ENCODE measurements at places on chromosomes 2 and 18. TPM values are rescaled to one million over a fixed set of nuclear protein-coding genes. Genes with fewer than 3 reads are reported as not detected.

The SLC5A7 gene
- total RNA-seq, result not detected

DNA sequence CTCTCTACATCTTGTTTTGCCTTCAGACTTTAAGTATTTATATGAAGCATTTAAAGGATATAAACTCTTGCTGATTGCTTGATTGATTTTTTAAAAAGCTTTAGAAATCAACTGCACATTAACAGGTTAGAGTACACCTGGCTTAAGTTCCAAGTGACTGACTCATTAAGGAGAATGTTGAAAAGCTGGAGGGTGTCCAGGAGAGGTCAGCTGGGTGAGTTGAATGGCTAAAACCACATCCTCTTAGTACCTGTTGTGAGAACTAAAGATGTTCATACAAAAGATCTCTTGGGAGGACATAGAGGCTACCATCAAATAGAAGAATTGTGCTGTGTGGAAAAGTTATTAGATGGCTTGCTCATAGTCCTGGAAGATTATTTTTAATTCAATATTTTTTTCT is 206.8 kb downstream of the TXNL1 start:
- DNase-seq, result no peak
- H3K4me1 ChIP-seq, result no peaks in the 10 kb centered on the region
- H3K4me3 ChIP-seq, result no peak overlapping the region
- H3K36me3 ChIP-seq, result no peaks in the 10 kb centered on the region

DNA sequence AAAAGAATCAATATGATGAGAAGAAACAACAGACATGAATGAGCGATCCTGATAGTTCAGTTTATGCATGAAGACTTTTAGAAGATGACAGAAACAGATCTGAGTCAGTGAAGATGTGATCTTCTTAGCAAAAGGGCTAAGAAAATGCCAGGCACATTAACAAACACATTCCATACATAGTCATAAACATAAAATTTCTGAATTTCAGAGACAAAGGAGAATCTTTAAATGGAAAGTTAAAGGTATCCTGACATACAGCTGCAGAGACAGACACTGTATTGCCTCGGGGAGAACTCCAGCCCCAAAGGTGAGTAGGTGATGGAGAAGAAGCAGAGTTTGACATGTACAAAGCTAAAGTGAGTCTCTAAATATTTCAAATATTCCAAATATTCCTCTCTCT is 40.6 kb upstream of the FN1 start:
- no peak overlapping the region for H3K4me3 ChIP-seq
- H3K36me3 ChIP-seq, result no peaks in the 10 kb centered on the region
- no peaks in the 10 kb centered on the region for H3K27me3 ChIP-seq
- no peak for DNase-seq
- peaks cover 26% of the 10 kb centered on the region for H3K4me1 ChIP-seq

The CROCC2 gene
- not detected for total RNA-seq

The ACTG2 gene
- 0.13 TPM for total RNA-seq

- peak; percentile 67 for DNase-seq
- H3K4me3 ChIP-seq, result no peak overlapping the region
- no peak overlapping the region for H3K27ac ChIP-seq
- no peaks in the 10 kb centered on the region for H3K36me3 ChIP-seq
Observed at GRCh38 chr2:46876741-46877384, 38.7 kb downstream of the MCFD2 start.

The BCL11A gene
- total RNA-seq, result not detected

The TRABD2A gene
- total RNA-seq, result 0.36 TPM

- no peak overlapping the region for H3K27ac ChIP-seq
- DNase-seq, result no peak
- no peaks in the 10 kb centered on the region for H3K27me3 ChIP-seq
- H3K4me1 ChIP-seq, result peaks cover 23% of the 10 kb centered on the region
- no peaks in the 10 kb centered on the region for H3K36me3 ChIP-seq
Observed at GRCh38 chr2:189502714-189503113, 61.4 kb downstream of the WDR75 start.

DNA sequence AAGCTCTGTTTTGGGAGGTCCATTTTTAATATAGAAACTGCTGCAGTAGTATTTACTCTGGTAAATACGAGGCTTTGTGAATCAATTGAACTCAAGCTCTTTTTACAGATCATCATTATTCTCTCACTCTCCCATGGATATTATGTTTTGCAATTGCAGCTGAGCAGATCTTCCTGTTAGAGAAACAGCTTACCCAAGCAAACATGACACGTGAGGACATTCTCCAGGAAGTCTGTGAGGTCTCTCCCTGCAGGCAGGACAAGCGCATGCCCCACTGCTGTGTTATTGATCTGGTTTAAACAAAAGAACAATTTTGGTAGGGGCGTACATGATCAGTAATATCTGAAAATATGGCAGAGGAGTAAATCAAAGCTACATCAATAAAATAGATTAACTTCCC is 72.1 kb downstream of the COL6A3 start:
- no peaks in the 10 kb centered on the region for H3K4me1 ChIP-seq
- H3K27ac ChIP-seq, result no peak overlapping the region
- DNase-seq, result no peak
- peaks cover 1% of the 10 kb centered on the region for H3K27me3 ChIP-seq

The CD28 gene
- total RNA-seq, result not detected

GRCh38 chr2:242020196-242021004 is 150.9 kb downstream of the RTP5 start:
- H3K4me3 ChIP-seq, result no peak overlapping the region
- H3K4me1 ChIP-seq, result peaks cover 41% of the 10 kb centered on the region
- H3K27me3 ChIP-seq, result peaks cover 3% of the 10 kb centered on the region

The RANBP2 gene
- 87.0 TPM for total RNA-seq

DNA sequence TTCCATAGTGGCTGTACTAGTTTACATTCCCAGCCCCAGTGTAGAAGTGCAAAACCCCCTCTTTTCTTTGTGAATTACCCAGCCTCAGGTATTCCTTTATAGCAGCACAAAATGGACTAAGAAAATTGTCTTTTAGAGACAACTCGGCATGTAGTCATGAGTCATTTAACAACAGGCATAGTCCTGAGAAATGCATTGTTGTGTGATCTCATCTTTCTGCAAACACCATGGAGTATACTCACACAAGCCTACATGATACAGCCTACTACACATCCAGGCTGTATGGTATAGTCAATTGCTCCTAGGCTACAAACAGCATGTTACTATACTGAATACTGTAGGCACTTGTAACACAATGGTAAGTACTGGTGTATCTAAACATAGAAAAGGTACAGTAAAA is 44.4 kb upstream of the MBP start:
- no peak for DNase-seq
- no peaks in the 10 kb centered on the region for H3K27me3 ChIP-seq
- no peaks in the 10 kb centered on the region for H3K36me3 ChIP-seq
- H3K4me3 ChIP-seq, result no peak overlapping the region
- H3K27ac ChIP-seq, result no peak overlapping the region

The LINC00305 gene
- total RNA-seq, result not detected

The KLHL41 gene
- 0.31 TPM for total RNA-seq

The CFAP65 gene
- total RNA-seq, result not detected

The INO80C gene
- 8.2 TPM for total RNA-seq

DNA sequence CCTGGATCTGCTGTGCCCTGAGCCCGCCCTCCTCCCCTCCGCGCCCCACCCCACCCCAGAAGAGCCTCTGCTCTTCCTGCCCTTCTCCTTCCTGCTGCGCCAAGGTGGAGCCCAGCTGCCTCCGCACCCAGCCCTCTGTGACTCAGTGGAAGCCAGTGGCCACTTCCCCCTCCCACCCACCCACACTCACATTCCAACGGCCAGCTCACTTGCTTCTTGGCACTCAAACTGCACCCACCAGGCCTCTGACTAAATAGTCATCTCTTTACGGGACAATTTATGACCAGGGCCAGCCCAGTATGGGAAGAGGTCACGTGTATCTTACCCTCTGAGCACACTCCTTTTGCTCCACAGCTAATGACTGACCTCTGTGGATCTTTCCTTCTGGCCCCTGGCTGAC is 150.4 kb upstream of the SLC1A4 start:
- H3K4me1 ChIP-seq, result peaks cover 55% of the 10 kb centered on the region
- H3K4me3 ChIP-seq, result no peak overlapping the region

The ABCB11 gene
- not detected for total RNA-seq

GRCh38 chr2:12068796-12069538 is 322.5 kb downstream of the LPIN1 start:
- H3K36me3 ChIP-seq, result no peaks in the 10 kb centered on the region
- no peak overlapping the region for H3K27ac ChIP-seq
- no peak overlapping the region for H3K4me3 ChIP-seq
- no peak for DNase-seq
- no peaks in the 10 kb centered on the region for H3K4me1 ChIP-seq

The APLF gene
- 2.2 TPM for total RNA-seq

DNA sequence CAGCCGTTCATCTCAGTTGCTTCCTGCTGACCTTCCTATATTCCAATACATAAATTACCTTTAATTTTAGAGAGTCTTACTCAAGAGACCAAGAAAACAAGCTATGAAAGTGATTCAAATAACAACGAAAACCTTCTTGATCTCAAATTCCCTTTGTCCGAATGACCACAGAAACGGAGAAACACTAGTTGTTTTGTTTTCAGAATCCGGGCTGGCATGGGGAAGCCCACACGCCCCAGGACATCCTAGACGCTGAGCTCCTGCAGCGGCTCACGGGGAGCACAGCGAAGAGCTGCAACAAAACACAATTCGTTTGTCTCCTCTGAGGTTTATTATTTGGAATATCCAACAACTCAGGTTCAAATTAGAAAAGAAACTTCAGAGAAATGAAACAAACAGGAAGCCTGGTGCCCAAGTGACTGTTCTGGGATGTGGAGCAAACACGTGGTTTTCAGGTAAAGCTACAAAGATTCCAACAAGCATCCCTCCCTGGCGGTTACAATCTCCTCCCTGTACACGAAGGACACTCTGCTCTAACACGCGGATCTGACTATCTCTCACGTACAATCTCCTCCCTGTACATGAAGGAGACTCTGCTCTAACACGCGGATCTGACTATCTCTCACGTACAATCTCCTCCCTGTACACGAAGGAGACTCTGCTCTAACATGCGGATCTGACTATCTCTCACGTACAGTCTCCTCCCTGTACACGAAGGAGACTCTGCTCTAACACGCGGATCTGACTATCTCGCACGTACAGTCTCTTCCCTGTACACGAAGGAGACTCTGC is 237.5 kb downstream of the TWIST2 start:
- H3K27ac ChIP-seq, result no peak overlapping the region
- peaks cover 18% of the 10 kb centered on the region for H3K36me3 ChIP-seq
- DNase-seq, result no peak
- H3K27me3 ChIP-seq, result no peaks in the 10 kb centered on the region

- DNase-seq, result no peak
- H3K27ac ChIP-seq, result no peak overlapping the region
- no peak overlapping the region for H3K4me3 ChIP-seq
- no peaks in the 10 kb centered on the region for H3K36me3 ChIP-seq
- H3K4me1 ChIP-seq, result peaks cover 2% of the 10 kb centered on the region
- H3K27me3 ChIP-seq, result no peaks in the 10 kb centered on the region
Observed at GRCh38 chr2:3241971-3242746, 135.5 kb downstream of the EIPR1 start.

DNA sequence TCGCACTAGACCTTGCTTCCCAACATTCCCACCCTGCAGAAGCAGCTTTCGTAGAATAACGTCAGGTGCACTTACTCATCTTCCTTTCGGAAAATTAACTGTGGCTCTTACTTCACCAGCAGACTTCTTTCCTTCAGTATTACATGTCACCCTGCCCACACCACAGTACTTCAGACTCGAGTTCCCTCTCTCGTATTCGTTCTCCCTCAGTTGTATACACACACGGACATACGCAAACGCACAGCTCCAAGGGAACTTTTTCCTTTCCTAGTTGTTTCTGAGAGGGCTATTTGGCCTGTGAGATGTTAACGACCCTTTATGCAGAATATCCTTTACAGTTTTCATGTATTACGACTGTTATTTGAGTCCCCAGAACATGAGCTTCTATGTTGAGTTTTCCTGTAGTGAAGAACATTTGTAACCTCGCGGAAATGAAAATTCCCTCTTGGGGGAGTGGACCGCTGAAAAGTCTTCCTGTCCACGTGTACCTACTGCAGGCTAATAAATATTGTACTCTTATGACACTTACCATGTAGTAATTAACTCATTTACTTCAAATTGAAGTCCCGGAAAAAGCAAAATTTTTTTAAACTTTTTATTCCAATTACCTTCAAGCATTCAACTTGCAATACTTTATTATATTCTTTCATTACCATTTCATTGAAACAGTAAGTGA is 908 bp downstream of the ERLEC1 start:
- peak; percentile 30 for DNase-seq
- H3K4me1 ChIP-seq, result peaks cover 48% of the 10 kb centered on the region
- H3K4me3 ChIP-seq, result peak overlapping the region; percentile 72
- H3K27ac ChIP-seq, result peak overlapping the region; percentile 83
- no peaks in the 10 kb centered on the region for H3K36me3 ChIP-seq
- no peaks in the 10 kb centered on the region for H3K27me3 ChIP-seq

The POMC gene
- not detected for total RNA-seq

GRCh38 chr2:43898838-43899346 is 60.1 kb downstream of the ABCG8 start:
- peaks cover 20% of the 10 kb centered on the region for H3K36me3 ChIP-seq
- no peaks in the 10 kb centered on the region for H3K4me1 ChIP-seq
- H3K27ac ChIP-seq, result no peak overlapping the region
- H3K27me3 ChIP-seq, result no peaks in the 10 kb centered on the region

GRCh38 chr2:107621186-107622165 is 205.2 kb upstream of the RGPD4 start:
- H3K27me3 ChIP-seq, result no peaks in the 10 kb centered on the region
- H3K4me1 ChIP-seq, result no peaks in the 10 kb centered on the region
- no peak for DNase-seq
- H3K36me3 ChIP-seq, result no peaks in the 10 kb centered on the region

DNA sequence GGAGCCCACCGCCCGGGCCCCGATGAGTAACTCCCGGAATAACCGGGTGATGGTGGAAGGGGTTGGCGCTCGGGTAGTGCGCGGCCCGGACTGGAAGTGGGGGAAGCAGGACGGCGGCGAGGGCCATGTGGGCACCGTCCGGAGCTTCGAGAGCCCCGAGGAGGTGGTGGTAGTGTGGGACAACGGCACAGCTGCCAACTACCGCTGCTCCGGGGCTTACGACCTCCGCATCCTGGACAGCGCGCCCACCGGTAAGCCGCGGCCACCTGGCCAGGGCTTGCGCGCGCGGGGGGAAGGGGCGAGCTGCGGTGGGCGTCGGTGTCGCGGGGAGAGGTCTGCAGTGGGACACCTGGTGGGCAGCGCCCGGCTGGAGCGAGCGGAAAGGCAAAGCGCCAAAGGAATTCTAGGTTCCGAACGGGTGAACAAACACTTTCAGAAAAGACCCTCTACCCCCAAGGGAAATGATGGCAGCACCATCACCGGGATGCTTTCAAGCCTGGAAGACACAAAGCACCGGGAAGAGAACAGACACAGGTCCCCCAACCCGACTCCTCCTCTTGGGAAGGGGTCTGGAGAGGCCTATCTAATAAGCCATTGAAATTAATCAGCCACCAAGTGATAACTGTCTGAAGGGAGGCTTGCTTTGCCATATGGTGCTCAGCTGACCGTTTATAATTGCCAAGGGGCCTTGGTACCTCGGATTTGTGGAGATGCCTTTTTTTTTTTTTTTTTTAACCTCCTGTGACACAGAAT is 1.1 kb downstream of the MIB1 start:
- H3K36me3 ChIP-seq, result no peaks in the 10 kb centered on the region
- peak overlapping the region; percentile 94 for H3K4me3 ChIP-seq
- no peaks in the 10 kb centered on the region for H3K27me3 ChIP-seq
- peak overlapping the region; percentile 51 for H3K27ac ChIP-seq
- no peak for DNase-seq
- H3K4me1 ChIP-seq, result peaks cover 49% of the 10 kb centered on the region
